Muscle of arm (tissue), 14 donors: ENCODE measurements at places on chromosomes 2 and 18.
A peak's percentile ranks its signal among the peaks of the same experiment; 100 is the strongest.

- DNase-seq = peak; percentile 89
Measured at GRCh38 chr2:219530048-219530963, 13.3 kb downstream of the CHPF start.

- DNase-seq = no peak
Measured at GRCh38 chr2:37544591-37545031, 126.8 kb downstream of the CDC42EP3 start.

GRCh38 chr2:119488245-119489214 lies 35.8 kb downstream of the SCTR start:
- DNase-seq = no peak

DNA sequence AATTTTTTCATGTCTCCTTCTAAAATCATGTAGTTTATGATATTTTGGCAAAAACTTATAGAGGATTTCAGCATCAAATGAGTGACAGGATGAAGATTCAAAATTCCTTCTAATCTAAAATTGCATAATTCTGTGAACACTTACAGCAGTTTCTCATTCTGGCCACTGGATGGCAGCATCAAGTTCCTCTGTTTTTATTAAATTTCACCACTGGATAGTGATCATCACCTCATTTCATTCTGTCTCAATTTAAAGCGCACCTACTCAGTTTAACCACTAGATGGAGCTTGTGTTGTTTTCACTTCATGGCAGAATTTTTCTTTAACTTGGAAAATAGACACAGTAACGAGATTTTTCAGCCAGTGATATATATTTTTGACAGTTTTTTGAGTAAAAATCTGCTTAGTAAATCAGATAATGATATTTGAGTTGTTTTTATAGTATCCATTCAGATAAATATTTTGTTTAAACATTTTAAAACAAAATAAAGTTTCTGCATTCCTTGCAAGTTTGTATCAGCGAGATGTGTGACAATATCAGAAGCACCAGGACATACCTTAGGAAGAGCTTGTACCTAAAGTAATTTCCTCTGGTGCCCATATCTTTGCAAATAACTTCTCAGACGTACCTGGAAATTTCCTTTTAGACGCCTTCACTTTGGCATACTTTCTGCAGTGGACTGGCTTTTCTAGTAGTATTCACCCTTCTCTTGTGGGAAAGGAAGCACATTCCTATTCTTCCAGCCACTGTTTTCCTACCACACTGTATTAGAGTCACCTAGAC lies 94.7 kb upstream of the ARHGAP15 start:
- DNase-seq = peak; percentile 76

GRCh38 chr2:174074831-174075230 lies 109.7 kb upstream of the SP3 start:
- no peak for DNase-seq

DNA sequence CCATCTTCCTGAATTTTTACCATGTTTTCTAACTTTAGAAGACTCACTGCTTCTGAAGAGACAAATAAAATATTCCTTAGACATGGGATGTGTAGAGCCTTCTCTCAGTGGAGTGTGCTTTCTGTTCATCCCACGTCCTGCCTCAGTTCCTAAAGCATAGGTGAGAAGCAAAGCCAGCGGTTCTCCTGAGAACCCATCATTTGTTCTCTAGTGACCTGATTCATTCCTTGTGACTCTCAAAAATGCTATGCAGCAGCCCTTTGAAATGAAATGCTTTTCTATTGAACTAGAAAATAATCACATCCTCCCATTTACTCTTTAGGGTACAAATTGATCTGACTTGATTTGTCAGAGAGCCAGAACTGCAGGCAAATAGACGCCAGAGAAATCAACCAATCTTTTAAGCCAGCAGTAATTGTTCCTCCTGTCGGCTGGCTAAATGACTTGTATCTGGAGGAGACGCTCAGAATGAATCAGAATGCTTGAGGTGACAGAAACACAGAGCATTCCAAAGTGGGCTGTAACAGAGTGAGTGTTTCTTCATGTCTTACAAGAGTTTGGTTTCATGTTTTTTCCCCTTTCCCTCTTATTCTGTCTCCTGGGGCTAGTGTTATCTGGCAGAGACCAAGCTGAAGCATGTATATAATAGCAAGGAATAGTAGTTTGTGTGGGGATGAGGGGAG lies 81.3 kb upstream of the TMEM178A start:
- no peak for DNase-seq

GRCh38 chr2:107001062-107001461 lies 115.1 kb upstream of the ST6GAL2 start:
- no peak for DNase-seq

DNA sequence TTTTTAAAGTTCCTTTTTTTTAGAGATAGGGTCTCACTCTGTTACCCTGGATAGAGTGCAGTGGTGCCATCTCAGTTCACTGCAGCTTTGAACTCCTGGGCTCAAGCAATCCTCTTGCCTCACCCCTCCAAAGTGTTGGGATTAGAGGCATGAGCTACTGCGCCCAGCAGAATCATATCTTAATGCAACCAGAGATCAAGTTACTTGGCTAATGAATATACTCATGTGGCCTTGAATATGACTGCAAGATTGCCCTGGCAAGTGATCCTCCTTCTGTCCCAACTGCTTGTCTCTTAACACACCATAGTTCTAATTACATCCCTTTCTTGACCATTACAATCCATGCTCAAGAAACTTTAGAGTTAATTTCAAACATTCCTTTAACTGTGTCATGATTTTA lies 133.5 kb downstream of the SRBD1 start:
- no peak for DNase-seq

GRCh38 chr2:27185331-27186026 lies 26.4 kb upstream of the ATRAID start:
- no peak for DNase-seq
